Skin of body (tissue), 3 donors: ENCODE measurements at places on chromosomes 4 and X.

DNA sequence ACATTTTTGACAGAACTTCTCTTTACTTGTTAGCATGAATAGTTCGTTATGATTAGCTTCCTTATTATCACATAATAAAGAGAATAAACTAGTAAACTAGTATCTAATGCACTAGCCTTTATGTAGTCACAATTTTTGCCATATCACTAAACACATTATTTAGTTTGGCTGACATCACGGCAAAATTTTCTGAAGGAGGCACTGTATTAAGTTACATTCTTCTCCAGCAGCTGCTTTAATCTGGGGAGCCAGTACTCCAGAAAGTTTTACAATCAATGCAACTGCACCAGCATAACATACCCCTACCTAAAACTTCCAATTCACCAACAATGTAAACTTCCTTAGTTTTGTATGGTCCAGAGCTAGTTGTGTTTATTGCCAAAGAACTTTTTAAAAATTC lies 87.8 kb downstream of the FIP1L1 start:
- DNase-seq = no peak

DNA sequence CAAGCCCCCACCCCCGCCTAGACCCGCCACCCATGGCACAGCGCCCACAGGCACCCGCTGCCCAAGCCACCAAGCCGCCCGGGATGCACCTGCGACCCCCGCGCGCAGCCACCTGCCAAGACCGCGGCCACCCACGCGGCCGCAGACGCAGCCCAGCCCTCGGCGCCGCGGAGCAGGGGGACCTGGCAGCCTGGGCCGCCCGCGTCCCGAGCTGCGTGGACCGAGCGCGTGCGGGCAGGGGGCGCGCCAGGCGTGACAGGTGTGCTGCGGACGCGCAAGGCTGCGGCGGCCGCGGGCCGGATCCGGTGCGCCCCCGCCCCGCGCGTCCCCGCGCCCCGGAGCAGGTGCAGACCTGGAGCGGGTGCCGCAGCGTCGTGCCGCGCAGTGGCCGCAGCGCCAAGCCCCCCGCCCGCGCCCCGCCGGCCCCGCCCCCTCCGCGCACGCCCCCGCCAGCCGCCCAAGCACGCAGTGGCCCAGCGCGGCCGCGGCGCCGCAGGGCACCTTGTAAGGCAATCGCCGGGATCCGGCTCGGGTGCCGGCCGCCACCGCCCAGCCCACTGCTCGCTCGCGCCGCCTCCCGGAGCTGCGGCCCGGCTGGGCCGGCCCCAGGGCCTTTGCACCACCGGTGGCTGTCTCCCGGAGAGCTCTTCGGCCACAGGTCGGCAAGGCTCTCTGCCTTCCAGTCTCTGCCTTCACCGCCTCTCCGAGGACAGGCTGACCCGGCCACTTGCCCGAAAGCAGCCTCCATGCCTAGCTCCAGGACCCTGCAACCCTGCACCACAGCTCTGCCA lies at the start of gene PNCK:
Gene PNCK (minus strand): TSS at position 386 of the 791 bp plus-strand sequence. CDS start 737 bp downstream, outside the sequence.
- no peak for DNase-seq

GRCh38 chrX:102604327-102604726 lies 5.0 kb downstream of the ARMCX5 start:
- peak; percentile 0 for DNase-seq

- DNase-seq = no peak
Observed at GRCh38 chr4:77147079-77147782, 9.8 kb upstream of the CCNG2 start.

DNA sequence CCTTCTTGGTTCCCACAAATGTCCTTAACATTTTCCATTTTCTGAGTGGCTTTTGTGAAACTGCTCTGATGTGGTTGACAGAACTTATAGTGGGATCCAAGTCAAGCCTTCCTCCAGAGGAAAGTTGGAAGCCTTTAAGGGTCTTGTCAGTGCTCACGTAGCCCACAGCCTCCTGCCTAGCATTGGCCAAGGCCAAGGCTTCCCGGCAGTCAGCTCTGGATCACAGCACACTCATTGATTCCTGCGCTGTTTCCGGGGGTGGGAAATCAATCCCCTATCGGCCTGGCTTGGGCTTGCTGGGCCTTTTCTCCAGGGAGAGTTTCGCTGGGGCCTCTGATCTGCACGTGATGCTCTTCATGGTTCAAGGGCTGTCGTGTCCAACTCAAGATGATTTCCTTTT lies 76.1 kb downstream of the SLC9A6 start:
- no peak for DNase-seq

GRCh38 chr4:81754169-81754568 lies 282.5 kb upstream of the RASGEF1B start:
- DNase-seq = no peak

GRCh38 chr4:164956766-164957643 lies 20.5 kb downstream of the TRIM61 start:
- DNase-seq = peak; percentile 32

GRCh38 chrX:70433848-70434351 lies 10.7 kb upstream of the DLG3 start:
- DNase-seq = peak; percentile 35

DNA sequence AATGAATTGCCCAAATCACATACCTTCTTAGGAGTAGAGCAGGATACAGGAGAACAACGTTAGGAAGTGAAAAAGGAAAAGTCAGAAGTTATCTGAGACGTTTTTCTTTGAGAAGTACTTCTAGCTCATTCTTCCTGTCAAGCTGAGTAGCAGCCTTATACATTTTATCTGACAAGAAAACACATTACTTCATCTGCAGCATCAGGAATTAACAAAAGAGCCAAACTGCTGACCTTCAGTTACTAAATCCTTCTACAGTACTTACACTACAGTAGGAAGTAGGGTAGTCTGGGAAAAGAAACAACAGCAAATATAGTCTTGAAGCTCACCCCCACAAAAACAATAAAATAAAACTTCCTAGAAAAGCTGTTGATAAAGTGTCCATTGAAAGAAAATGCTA lies 57.0 kb downstream of the ATP11C start:
- DNase-seq = no peak

GRCh38 chr4:181755846-181756245 lies 487.4 kb upstream of the TENM3 start:
- DNase-seq = no peak

- DNase-seq = no peak
Observed at GRCh38 chrX:50704360-50704759, 109.6 kb downstream of the SHROOM4 start.

- no peak for DNase-seq
Observed at GRCh38 chrX:65093658-65094057, 117.4 kb upstream of the ZC4H2 start.

DNA sequence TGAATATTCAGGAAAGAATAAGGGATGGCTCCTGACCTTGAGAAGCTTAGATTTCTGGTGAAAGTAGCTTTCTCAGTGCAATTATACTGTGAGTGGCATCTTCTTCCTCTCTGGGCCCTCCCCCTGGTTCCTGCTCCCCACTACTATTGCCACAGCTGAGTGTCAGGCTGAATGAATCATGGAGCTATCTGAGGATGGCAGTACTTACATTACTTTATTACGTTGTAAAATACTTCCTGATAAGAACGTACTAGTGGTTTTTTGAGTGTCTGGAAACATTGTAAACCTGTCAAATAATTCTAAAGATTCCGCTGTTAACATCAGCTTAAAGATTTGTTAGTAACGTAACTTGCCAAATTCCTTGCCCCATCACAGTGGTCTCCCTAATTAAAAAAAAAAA lies 36.2 kb downstream of the ARHGAP10 start:
- DNase-seq = peak; percentile 4

DNA sequence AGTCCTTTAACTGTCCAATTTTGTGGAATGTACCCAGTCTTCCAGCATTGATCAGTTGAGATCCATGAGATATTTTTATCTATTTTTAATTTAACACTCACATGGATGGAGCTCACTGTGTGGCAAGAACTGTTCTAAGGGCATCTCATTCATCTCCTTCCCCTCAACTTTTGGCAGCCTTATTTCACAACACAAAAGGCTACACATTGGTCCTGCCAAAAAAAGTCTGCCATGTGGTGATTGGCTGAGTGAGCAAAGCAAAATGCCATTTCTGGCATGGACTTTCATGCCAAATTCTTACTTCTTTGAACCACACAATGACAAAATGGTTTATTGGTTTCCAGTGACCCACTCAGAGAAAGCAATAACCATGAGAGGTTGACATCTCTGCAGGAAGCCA lies 171.6 kb upstream of the MAP3K15 start:
- no peak for DNase-seq

- DNase-seq = no peak
Observed at GRCh38 chrX:53718073-53718472, 31.6 kb upstream of the HUWE1 start.

DNA sequence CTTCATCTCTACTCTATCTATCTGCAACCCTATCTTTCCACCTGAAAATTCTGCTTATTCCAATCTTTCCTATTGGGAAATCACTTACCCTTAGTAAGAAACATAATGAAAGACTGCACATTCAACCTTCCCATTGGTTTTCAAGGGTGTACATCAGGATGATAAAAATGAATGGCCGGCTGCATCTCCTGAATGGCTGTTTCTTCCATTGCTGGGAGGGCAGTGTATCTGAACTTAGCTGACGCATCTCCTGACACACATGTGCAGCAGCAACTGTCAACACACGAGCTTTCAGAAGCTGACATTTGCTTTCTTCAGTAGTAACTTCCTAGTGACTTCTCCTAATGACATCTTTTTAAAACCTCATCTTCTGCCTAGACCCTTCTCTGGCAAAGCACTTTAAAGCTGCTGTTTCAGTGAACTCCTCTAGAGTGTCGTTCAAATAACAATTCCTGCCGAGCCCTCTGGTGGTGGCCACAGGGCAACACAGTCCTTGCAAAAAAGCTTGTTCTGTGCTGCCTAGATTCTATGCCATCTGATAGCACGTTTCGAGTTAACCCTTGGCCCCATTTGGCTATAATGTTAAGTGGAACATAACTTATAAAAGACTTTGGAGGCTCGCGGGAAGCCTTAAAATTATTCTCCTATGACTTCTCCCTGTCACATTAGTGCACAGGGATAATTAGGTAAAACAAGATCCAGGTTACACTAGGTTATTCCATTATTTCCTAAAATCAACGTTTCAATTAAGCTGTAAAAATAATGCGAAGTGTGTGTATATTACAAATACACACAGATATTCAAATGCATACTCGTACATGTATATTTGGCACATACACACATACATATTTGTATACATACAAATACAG lies 2340.7 kb downstream of the PCDH7 start:
- DNase-seq = peak; percentile 25

DNA sequence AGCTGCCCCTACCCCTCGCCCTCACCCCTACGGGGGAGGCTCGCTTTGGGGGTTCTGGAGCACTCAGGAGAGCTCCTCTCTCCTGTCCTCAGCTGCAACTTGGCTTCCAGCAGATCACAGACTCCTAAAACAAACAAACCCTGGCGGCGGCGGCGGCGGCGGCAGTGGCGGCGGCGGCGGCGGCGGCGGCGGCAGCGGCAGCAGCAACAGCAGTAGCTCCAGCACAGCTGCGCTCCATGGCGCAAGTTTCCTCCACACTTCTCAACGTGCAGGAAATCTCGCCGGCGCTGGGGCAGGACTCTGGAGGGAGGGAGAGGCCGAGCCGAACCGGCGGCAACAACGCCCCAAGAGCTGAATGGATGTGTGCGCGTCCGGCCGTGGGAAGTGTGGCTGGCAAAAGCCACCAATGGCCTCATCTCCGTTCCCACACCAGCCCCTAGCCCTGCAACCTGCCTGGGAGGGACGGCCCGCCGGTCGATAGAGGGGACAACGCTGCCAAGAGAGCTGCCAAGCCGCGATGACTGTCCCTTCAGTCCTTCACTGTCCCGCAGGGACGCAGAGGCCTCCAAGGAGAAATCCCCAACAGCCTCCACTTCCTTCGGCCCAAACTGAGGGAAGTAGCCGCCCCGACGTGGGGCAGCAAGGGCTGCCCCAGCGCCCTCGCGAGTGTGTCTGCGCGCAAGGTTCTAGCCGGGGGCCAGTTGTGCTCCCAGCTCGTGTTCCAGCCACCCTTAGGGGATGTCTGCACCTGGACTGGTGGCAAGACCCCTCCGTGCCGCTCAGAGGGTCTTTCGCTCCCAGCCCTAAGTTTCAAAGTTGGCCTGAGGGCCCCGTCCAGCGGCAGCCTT lies 775 bp downstream of the SHROOM4 start:
- no peak for DNase-seq

- no peak for DNase-seq
Observed at GRCh38 chrX:40147126-40147952, 49.6 kb upstream of the BCOR start.

DNA sequence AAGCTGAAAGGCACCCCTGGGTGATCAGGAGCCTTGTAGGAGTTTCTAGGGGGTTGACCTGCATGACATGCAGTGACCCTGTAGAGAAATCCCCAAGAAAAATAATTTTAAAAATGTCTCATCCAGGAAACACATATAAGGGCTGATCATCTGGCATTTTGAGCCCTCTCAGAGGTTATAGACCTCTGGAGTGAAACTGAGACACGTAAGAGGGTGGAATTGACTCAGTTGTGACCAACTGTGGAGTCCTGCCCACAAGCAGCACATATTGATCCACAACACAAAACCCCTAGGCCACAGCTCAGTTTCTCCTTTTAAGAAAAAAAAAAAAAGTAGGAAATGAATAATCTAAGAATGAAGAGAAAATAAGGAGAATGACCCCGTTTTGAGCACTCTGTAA lies 32.5 kb upstream of the MTMR8 start:
- DNase-seq = no peak

- DNase-seq = no peak
Observed at GRCh38 chr4:164440199-164440598, 313.7 kb upstream of the SMIM31 start.

GRCh38 chr4:40195182-40196177 lies 1.4 kb upstream of the RHOH start:
- DNase-seq = no peak

DNA sequence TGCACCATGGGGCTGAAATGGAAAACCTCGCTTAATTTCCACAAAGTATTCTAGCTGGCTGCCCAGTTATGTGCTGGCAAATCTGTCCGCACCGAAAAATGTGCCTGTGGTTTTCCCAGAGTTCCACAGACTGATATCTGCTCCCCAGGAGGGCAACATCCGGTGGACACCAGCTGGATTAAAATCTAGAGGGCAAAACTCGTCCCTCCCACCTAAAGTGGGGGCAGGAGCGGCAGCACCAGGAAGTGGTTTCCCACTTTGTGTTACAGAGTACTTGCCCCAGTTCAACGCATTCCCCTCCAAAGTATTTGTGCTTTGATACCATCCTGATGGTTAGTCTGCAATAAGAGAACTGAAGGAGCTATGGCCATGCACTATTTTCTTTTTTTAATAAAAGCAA lies 187.6 kb downstream of the TSPAN5 start:
- no peak for DNase-seq

- DNase-seq = peak; percentile 4
Observed at GRCh38 chrX:34629572-34629971, 27.5 kb downstream of the TMEM47 start.

GRCh38 chrX:123626962-123627361 lies 105.9 kb downstream of the THOC2 start:
- DNase-seq = no peak
